ENCODE measurements at places on chromosomes 5 and 9.

- no peak for DNase-seq
Measured at GRCh38 chr9:93874242-93874641, 80.9 kb downstream of the BARX1 start.

DNA sequence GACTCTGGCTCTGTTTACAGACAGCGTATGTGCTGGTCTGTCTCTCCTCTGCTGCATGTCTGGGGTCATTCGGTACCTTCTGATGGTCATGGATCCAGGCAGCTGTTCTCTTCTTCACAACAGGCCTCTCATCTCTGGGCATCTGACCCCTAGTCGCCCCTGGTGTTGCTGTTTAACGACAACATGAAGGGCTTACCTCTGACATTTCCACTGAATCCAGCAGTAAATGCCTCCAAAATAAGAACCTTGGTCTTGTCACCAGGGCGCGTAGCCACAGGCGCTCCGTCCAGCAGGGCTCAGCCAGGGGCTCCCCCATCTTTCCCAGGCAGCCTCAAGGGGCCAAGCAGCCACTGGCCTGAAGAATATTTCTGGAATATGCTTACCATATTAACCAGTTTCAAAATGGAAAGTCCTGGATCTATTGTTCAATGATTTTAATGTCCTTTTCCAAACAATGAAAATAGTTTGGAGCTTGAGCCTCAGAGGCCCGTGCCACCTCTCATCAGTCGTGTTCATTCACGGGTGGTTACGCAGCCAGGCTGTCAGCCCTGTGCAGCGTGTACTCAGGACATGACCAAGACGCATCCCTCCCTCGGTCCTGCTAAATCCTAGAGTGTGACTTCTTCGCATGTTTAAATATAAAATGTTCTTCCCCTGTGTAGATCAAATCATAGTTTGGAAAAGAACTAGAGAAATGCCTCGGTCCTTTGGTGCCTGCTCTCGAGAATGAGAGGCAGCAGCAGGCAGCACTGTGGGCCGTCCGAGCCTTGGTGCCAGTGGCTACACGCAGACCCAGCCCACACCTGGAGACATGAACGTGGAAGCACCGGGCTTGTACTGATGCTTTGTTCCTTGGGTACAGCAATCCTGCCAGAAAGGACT is 30.1 kb upstream of the LRRC14B start:
- no peak for DNase-seq

DNA sequence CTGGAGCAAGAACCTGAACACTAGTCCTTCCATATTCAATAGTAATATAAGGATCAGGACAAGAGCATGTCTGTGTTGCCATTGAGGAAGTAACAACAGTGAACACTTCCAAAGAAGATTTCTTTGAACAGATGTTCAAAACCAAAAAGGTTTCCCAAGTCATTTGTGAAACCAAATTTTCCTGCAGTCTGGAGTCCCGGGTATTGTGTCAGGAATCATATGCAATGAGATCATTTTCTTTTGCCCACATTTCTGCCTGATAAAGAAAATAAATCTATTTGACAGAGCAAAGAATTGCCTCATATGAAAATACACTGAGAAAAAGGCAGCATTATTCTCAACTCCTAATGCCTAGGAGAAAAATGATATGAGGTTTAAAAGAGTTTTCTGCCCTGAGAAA is 151.7 kb downstream of the SNX18 start:
- no peak for DNase-seq

- no peak for DNase-seq
Measured at GRCh38 chr5:108375768-108376167, 6.1 kb downstream of the FBXL17 start.

- DNase-seq, result no peak
Measured at GRCh38 chr5:146039420-146039819, 66.0 kb downstream of the PLAC8L1 start.

DNA sequence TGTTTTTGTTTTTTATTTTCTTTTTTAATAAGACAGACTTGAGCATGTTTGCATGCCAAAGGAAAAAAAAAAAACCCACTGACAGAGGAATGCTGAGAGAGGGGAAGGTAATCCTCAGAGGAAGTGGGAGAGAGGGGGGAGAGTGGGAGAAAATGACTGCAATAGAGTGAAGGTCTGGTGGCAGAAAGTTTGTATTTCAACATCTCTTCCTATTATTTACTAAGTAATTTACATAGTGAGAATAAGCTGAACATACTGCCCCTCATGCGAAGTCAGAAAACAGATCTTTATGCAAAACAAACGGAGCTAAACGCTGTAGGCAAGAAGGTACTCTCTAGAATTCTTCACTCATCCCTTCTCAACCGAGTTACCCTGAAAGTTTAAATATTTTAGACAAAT is 45.0 kb downstream of the ELL2 start:
- DNase-seq, result no peak

DNA sequence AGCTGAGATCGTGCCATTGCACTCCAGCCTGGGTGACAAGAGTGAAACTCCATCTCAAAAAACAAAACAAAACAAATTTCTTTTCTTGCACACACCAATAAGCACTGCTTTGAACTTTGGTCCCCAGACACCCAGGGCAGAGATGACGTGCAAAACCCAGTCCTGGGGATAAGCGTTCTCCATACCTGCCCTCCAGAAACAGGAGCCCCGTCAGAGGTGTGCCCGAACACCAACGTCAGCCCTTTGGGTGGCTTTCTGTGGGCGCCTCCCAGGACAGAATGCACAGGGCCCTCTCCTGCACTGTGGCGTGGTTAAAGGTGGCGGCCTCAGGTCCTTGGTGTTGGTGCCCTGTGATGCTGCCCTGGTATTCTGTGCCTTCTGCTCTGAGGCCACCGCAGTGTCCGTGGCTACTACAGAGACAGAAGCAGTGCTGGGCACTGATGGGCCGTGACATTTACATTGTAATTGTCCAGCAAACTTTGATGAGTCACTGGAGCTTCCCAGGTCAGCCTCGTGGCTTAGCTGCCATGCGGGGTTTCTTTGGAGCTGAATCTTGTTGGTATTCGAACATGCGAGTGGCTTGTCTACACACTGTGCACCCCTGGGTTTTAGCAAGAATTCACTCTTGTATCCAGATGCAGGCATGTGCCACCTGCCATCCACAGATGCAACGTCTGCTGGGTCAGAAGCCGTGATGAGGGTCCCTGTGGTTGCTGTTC is 9.8 kb downstream of the PPP1R26 start:
- DNase-seq, result no peak

DNA sequence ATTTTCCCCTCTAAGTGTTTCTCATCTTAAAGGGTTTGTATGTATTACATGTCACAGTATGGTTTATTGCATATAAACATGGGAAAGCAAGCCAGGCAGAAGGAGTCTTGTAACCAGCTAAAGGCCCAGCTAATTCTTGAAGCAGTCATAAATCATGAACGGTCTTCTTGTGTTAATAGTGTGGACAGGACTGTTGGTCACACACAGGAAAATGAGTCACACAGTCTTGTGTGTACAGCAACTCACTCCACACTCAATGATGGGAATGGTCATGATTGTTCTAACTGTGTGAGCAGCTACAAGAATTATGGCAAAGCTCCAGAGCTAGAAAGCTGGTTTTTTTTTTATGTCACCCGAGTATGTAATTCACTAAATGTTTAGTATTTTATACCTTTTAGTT is 123.9 kb downstream of the GHR start:
- DNase-seq, result peak; percentile 89

GRCh38 chr9:88183798-88184495 is 45.7 kb upstream of the SPATA31C2 start:
- no peak for DNase-seq

DNA sequence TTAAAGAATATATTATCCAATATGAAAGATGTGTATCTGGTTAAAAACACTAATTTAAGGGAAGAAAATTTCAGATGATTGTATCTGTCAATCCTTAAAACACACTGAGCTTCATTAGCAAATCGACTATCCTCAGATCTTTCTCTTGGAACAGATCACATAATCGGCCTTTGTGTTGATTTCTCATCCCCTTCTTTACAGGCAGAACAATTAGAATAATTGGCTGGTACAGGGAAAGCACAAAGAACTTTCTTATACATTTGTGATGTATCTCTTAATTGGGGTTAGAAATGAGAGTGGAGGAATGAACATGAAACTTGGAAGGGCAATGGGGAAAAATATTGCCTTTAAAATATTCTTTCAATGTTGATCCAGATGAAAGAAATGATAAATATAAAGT is 662.1 kb downstream of the TLE4 start:
- DNase-seq, result no peak

- no peak for DNase-seq
Measured at GRCh38 chr9:21781656-21782055, 20.8 kb upstream of the MTAP start.

- DNase-seq, result no peak
Measured at GRCh38 chr5:108966910-108967309, 219.2 kb downstream of the FER start.
